ENCODE measurements at places on chromosomes 12 and 14. TPM values are rescaled to one million over a fixed set of nuclear protein-coding genes. Genes with fewer than 3 reads are reported as not detected.

SLC39A9 gene
- 60.9 TPM for total RNA-seq

HOXC5 gene
- total RNA-seq, result 1.9 TPM

KRT6A gene
- 41.6 TPM for total RNA-seq

LIMA1 gene
- total RNA-seq, result 91.9 TPM

BEGAIN gene
- 3.0 TPM for total RNA-seq

KRT82 gene
- not detected for total RNA-seq

KLHL33 gene
- not detected for total RNA-seq

CFAP54 gene
- 0.93 TPM for total RNA-seq

TAS2R7 gene
- total RNA-seq, result not detected

EML1 gene
- 73.8 TPM for total RNA-seq

RTL1 gene
- 1.5 TPM for total RNA-seq

CLEC14A gene
- total RNA-seq, result 0.62 TPM

RPS6KL1 gene
- total RNA-seq, result 5.3 TPM

HOXC11 gene
- total RNA-seq, result not detected

SINHCAF gene
- 285 TPM for total RNA-seq

SMOC1 gene
- total RNA-seq, result 20.7 TPM

PPM1H gene
- 31.0 TPM for total RNA-seq

DNA sequence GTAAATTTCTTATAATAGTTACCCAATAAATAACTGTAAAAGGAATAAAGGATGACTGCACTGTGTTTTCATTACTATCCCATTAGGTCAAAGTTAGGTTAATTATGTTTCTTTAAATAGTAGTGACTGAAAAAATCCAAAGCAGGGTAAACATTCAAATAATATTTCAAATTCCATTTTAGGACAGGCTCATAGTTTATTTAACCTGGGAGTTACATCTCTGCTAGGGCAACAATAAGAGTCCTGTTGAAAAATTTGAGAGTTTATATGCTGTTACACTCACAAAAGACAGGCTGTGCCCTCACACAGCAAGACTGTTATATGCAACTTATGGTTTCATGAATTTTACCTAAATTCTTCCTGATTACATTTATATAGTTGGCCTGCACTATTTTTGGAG is 8.0 kb downstream of the ERP27 start:
- DNase-seq, result no peak

DNA sequence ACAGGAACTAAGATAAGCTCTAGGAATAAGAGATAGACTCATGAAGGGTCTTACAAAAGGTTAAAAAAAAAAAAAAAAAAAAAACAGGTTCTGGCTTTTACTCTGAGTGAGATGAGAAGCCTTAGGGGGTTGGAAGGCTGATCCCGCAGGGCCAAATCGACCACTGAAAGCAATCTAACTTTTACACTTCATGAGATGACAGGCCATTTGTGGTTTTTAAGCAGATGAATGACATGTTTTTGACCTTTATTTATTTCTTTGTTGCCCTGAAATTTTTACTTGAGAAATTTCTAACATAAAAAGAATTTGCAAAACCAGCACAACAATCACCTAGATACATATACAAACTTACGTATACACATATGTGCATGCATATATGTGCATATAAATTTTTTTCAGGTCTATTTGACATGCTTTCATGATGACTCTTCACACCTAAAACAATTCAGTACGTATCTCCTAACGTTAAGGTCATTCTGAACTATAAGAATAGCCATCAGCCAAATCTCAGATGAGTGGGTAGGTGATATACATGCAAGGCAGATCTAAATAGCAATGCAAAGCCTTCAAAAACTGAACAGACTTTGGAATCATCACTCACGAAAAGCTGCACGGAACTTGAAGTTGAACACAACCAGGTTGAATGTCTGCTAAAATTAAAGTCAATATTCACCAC is 87.0 kb downstream of the R3HDM2 start:
- no peak for DNase-seq

GRCh38 chr14:51852541-51852940 is 7.9 kb upstream of the GNG2 start:
- no peak for DNase-seq

DNA sequence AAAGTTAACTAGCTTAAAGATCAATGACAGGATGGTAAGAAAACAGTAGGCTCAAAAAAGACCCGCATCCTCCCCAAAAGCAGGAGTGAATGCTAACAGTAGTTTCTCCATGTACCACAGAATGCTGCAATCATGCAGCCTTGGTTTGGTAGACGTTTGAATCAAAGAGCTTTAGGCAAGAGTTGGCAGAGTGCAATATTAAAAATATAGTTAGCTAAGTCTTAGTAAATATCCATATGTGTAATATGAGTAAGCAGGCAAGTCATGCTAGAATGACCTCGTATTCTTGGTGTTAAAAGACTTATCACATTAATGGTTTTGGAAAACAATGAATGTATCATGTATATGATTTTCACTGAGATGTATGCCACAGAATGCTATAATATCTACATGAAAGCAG is 18.8 kb upstream of the KLRF1 start:
- no peak for DNase-seq

- no peak for DNase-seq
Observed at GRCh38 chr14:65239938-65240296, 137.6 kb upstream of the MAX start.

- DNase-seq, result no peak
Observed at GRCh38 chr12:32693036-32693435, 13.9 kb downstream of the DNM1L start.

GRCh38 chr12:124953689-124954405 is 35.1 kb downstream of the DHX37 start:
- no peak for DNase-seq

- no peak for DNase-seq
Observed at GRCh38 chr14:39722547-39723273, 290.5 kb upstream of the FBXO33 start.

GRCh38 chr14:72941286-72941985 is 15.2 kb downstream of the DCAF4 start:
- DNase-seq, result no peak

DNA sequence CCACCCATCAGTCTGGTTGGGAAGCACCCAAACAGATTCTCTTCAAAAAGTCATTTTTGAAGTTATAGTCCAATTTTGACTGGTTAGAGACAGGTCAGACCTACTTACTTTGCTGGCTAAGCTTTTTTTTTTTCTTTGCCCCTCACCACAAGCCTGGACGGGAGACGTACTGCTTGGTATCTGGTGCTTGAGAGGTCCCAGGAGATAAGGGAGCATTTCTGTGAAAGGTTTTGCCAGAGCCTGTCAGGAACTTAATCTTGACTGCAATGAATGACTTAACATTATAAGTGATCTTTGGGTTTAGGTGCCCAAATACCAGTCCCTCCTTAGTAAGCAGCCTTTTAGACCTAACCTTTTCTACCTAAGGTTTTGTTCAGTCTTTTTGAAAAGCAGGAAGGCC is 6.3 kb downstream of the MTHFD1 start:
- no peak for DNase-seq

GRCh38 chr12:124326871-124327270 is 32.0 kb downstream of the RFLNA start:
- DNase-seq, result no peak

GRCh38 chr12:96177013-96177412 is 17.2 kb upstream of the ELK3 start:
- no peak for DNase-seq

DNA sequence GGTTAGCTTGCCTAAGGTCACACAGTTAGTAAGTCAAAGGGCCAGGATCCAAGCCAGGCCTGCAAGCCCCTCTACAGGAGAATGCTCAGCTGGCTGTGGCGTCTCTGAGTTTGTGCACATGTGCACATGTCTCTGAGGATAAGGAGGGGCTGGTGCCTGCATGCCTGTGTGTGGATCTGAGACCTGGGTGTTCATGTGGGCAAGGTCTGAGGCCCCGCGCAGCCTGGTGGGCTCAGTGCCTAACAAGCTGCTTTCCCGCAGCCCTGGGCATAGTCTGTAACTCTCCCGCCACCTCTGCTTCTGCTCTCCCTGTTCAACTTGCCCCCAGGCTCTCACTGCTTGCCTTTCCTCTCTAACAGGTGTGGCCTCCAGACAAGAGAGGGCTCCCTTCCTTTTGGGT is 4.3 kb upstream of the SLC6A12 start:
- DNase-seq, result no peak

DNA sequence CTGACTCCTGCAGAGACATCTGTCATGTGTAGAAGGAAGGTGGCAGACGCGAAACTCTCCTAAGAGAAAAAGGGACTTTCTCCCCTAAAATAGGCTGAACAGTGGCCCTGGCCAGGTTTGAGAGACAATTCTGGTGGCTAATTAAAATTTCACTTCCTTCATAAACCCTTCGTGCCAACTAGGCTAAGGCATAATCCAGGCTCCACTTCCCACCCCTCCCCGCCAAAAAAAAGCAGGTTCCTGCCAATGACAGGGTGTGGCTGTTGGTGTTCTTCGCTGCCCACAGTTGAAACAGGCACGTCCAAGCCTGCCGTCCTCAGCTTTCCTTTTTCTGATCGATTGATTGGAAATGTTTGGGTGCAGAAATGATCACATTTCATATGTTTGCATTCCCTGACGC is 144.6 kb downstream of the GCH1 start:
- DNase-seq, result no peak

DNA sequence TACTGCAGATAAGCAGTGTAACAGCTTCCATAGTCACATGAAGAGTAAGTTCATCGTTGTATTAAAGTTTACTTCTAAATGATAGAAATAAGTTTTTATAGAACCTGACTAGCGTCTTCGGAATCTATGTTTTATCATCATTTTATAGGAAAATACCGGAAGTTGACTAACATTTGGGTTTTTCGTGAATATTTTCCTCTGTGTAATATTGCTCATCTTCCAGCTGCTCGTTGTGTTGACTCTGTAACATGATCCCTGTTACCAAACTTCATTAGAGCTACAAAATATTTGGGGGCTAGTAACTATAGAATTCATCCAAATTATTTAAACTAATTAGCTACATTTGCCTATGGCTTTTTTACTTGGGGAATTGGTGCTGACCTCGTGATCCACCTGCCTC is 37.2 kb downstream of the DDX51 start:
- DNase-seq, result no peak

- DNase-seq, result no peak
Observed at GRCh38 chr12:6759741-6760140, 6.4 kb upstream of the PTMS start.

GRCh38 chr12:20455001-20455706 is 86.8 kb downstream of the PDE3A start:
- no peak for DNase-seq

DNA sequence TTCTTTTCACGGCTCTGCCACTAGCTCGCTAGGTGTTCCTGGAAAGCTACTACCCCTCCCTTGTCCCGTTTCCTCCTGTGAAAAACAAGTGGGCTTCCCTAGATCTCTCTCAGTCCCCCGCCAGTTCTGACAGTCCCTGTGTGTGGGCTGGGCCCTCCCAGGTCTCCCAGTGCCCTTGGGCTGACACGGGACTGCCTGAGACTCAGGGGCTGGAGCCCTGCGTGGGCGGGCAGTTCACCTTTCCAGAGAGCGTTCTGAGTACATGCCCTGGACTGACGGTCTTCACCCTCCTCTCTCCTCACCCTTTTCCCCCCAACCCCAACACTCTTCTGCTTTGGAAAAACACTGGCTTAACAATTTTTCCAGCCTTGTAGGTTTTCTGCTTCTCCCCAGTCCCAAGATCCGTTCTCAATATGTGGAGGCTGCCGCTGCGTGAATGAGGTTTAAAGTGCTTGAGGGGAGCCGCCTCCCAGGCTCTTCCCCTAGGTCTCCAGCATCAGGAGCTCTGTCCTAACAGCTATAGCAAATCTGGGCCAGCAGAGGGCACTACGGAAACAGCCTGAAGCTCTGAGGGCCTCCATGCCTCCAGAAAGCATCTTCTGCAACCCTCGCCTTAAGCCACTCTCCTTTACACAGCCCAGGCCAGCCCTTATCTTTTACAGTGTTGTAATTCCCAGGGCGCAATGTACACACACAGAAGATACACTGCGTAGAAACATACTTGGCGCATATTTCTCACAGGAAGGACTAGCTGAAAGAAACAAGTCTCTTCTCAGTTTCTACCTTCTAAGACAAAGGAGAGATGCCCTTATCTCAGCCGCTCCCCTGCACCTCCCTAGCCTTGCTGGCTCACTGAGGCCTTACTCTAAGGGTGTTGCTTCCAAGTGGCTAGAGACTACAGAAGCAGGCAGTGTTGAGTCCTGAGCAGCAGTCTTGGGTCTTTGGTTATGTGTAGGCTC is 10.4 kb upstream of the DCD start:
- no peak for DNase-seq

DNA sequence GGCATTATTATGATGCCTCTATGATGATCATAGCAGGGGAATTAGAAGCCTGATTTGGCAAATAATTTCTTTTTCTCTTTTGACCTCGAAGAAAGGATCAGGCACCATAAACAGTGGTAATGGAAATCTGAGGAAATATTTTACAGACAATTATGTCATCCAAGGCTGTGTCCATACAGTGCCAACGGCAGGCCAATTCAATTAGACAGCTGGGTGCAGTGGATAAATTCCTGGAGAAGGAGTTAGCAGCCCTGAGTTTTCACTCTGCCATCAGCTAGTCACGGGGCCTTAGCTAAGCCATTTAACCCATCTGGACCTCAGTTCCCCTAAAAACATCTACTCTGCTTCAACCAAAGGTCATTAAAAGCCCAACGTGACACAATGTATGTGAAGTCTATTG is 4.1 kb downstream of the TPH2 start:
- no peak for DNase-seq

GRCh38 chr14:91367173-91368171 is 50.1 kb downstream of the CCDC88C start:
- DNase-seq, result no peak

DNA sequence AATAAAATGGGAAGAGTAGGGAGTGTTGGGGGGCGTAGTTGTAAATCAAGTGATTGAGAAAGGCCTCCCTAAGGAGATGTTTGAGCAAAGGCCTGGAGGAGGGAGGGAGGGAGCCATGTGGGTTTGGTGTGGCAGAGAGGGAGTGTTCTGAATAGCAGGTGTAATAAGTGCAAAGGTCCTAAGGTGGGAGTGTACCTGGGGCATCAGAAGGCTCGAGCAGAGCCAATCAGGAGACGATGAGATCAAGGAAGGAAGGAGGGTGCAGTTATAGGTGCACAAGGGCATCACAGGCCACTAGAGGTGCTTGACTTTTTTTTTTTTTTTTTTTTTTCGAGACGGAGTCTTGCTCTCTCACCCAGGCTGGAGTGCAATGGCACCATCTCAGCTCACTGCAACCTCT is 77.9 kb upstream of the PLXNC1 start:
- no peak for DNase-seq

GRCh38 chr12:52278575-52279421 is 4.4 kb downstream of the KRT86 start:
- DNase-seq, result peak; percentile 89

DNA sequence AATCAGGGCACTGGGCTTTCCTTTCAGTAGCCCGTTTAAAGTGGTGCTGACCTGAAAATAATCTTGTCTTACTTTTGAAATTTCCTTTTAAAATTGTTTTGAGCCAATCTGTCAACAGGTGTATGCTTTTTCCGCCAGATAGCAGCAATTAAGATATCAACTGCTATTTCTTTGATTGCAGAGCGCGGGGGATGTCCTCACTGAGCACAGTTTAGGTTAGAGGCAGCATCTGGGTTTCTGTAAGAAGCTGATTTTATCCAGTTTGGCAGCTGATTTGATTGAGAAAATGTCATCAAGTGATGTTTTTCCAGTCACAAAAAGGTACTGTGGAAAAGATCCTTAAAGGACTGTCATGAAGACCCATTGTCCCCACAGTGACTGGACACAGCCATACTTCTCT is 371.8 kb downstream of the ADAMTS20 start:
- DNase-seq, result no peak

- no peak for DNase-seq
Observed at GRCh38 chr12:7837366-7837765, 35.3 kb downstream of the SLC2A14 start.
